Skeletal muscle cell (primary cell): ENCODE measurements at places on chromosomes 2 and 18.

DNA sequence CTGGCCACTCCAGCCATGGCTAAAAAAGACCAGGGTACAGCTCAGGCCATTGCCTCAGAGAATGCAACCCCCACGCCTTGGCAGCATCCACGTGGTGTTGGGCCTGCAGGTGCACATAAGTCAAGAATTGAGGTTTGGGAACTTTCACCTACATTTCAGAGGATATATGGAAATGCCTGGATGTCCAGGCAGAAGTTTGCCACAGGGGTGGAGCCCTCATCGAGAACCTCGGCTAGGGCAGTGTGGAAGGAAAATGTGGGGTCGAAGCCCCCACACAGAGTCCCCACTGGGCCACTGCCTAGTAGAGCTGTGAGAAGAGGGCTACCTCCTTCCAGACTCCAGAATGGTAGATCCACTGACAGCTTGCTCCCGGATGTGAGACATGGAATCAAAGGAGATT lies 477.3 kb downstream of the LPIN1 start:
- DNase-seq = no peak

- no peak for DNase-seq
Observed at GRCh38 chr18:59646963-59647307, 50.3 kb downstream of the CCBE1 start.

DNA sequence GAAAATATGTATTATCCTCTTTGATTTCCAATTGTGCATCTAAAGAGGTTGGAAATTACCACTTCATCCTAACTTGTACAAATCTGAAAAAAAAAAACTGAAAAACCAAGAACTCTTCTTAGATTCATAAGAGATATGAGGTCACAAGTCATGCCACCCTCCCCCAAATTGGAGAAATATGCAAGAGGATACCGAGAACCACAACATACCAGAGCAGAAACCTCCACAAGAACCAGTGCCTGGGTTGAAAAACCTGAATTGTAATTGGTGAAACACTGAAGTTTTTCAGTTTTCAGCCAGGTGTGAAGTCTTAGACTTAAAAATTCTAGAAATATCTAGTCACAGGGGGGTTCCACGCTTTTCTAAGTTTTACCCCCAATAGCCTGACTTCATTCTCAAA lies 1029.5 kb upstream of the LRRTM1 start:
- no peak for DNase-seq

GRCh38 chr2:12507295-12507694 lies 209.4 kb upstream of the TRIB2 start:
- DNase-seq = peak; percentile 89

- DNase-seq = no peak
Observed at GRCh38 chr2:69495008-69495407, 57.8 kb upstream of the NFU1 start.

DNA sequence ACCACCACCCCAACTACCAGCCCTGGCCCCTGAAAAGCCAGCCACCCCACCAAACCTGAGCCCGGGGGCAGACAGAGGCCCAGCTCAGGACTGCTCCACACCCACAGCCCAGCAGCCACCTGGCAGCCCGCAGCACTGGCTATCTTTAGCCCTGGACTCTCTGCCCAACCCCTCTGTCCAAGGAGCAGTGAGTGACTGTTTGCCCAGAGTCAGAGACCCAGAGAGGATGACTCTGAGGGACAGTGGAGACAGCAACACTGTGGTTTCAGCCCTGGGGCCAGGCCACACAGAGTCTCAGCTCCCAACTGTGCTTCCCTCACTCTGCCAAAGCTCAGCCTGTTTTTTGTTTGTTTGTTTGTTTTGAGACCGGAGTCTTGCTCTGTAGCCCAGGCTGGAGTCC lies 32.6 kb downstream of the BIN1 start:
- DNase-seq = no peak

DNA sequence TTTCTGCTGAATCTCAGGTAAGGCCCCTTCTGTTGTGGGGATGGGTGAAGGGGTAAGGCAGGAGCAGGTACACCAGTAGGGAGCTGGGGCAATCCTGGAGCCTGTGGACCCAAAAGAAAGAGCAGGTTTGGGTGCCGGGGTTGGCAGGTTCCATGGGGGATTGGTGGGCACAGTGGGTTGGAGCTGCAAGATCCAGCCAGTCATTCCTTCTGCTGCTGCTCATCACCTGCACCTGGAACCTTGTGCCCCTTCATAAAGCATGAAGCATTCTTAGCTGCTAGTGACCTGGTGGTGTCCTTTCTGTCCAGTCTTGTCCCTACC lies 24.9 kb downstream of the FHOD3 start:
- DNase-seq = no peak

DNA sequence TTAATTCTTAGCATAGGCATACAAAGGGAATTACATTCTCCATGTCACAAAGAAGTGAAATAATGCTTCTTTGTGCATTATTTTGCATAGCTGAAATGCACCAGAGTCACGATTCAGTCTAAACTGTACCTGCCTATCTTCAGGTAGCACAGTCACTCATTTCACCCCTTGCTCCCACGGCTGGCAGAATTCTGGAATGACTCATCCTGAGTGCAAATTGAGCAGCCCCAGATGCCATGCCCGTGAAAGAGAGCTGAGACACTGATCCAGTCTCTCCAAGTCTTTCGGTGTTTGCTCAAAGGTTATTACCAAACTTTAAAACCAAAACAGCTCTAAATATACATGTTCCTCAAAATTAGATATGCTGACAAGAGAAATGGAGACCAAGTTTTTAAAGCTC lies 168.3 kb upstream of the POU3F3 start:
- DNase-seq = no peak

DNA sequence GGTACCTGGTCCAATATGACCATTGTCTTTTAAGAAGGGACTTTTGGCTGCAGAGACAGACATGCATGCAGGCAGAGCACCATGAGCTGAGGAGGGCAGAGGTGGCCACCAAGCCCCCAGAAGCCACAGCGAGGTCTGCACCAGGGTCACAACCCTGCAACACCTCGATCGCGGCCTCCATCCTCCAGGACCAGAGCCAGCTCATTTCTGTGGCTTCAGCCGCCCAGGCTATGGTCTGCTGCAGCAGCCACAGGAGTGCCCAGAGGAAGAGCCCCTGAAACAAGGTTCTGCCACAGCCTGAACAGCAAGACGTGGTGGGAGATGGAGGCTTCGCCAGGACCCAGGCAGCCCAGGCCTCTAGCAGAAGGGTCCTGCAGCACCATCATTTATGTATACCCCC lies 53.9 kb downstream of the ANKMY1 start:
- DNase-seq = no peak

- no peak for DNase-seq
Observed at GRCh38 chr2:111007757-111008688, 112.7 kb upstream of the BCL2L11 start.

DNA sequence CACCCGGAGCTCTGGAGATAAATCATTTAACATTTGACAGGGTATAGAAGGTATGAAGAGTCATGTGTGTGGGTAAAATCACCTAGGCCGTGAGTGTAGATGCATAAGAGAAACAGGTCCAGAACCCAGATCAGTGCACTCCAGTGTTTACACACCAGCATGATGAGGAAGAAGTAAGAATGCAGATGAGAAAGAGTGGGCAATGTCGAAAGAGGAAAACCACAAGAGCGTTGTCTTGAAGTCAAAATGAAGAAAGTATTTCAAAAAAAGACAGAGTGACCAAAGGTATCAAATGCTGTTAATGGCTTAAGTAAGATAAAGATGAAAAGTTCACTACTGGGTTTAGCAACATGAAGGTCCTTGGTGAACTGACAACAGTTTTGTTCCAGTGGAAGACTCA lies 32.0 kb upstream of the PLB1 start:
- no peak for DNase-seq

DNA sequence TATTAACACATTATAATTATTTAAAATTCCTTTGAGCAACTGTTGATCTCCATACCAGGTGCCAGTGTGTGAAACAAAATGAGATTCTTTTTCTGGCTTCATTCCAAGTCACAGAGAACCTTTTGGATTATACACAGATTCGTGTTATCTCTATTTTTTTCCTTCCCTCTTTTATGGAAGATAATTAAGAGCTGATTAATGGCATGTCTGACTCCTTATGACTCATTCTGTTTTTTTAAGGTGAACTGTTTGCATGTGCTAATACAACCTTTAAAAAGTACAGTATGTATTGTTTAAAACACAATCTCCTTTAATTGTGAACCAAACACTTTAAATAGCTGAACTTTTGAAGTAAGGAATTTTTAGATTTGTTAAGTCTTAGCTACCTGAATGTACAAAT lies 39.3 kb downstream of the PELI1 start:
- DNase-seq = no peak

DNA sequence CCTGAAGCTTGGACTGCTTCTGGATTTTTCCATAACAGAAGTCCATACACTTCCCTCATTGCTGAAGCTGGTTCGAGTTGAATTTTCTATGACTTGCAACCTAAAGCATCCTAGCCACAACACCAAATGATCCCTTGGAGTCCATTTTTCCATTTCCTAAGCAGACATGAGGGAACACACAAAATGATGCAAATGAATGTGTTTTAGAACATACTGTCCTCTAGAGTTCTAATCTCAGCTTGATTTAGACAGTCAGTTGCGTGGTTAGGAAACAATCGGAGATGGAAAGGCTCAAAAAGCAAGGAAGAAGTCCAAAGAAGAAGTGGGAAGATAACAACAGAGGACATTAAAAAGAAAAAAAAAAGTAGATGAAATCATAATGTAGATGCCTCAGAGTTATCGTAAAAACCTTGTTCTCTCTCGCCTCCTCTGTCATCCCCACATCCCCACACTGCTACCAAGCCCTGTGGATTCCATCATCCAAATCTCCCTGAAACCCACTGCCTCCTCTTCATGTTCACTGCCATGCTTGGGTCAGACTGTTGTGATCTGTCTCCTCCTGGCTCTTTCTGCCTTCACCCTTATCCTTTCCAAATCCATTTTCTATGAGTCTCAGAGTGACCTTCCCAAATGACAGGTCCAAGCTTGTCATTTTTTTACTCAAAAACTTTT lies 58.4 kb downstream of the TMEM247 start:
- DNase-seq = no peak

DNA sequence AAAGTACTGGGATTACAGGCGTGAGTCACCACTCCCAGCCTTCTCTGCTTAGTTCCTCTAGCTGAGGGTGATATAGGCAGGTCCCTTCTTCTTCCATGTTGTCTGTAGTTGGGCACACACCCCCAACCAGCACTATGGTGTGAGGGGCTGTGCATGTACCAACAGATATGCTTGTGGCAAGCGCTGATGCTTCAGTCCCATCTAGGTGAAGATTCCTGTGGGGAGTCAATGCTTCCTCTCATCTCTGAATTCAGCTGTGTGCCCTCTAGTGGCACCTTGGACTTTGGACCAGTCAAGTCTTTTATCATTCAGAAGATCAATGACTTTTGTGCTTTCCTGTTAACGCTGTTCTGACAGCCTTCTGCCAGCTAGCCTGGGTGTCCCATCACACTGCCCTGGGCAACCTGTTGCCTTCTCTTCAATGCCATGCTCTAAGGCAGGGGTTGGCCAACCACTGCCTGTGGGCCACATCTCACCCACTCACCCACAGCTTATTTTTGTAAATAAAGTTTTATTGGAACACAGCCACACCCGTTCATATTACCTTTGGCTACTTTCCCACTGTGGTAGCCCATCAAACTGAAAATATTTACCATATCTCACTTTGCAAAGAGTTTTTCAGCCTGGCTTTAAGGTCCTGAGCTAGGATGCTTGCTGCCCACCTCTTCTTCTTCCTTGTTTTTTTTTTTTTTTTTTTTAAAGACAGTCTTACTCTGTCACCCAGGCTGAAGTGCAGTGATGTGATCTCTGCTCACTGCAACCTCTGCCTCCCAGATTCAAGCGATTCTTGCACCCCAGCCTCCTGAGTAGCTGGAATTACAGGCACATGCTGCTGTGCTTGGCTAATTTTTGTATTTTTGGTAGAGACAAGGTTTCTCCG lies 51.0 kb downstream of the NPAS2 start:
- no peak for DNase-seq

- DNase-seq = no peak
Observed at GRCh38 chr18:47422524-47422923, 171.1 kb upstream of the SKOR2 start.

- DNase-seq = no peak
Observed at GRCh38 chr2:45275242-45275805, 266.1 kb upstream of the SIX2 start.

DNA sequence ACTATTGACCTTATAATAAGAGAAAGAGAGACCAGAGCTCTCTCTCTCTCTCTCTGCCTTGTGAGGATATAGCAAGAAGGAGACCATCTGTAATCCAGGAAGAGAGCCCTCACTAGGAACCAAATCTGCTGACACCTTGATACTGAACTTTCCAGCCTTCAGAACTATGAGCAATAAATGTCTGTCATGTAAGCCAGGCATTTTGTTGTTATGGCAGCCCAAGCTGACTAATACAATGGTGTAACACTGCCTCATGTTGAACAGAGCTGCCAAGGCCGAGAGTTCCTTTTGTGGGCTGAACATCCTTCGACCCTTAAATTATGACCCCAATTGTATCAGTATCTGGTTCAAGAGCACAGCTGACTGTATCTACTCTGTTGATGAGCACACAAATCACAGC lies 108.0 kb downstream of the LRRC30 start:
- DNase-seq = no peak

DNA sequence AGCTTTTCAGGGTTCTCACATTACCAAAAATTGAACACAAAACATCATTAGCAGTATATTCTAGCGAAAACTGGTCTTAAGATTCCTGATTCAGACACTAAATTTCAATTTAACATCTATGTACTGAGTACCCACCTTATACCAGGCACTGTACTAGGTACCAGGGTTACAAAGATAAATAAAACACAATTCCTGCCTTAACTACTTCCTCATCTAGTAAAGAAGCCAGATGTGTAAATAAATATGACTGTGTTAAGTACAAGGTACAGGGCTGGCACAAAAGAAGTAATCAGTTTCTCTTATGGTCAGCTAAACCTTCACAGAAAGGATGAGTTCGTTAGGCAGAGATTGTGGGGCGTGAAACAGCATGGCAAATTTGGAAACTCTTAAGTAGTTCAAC lies 6.1 kb downstream of the FARSB start:
- no peak for DNase-seq

- no peak for DNase-seq
Observed at GRCh38 chr2:239397931-239398471, 2.8 kb downstream of the HDAC4 start.

DNA sequence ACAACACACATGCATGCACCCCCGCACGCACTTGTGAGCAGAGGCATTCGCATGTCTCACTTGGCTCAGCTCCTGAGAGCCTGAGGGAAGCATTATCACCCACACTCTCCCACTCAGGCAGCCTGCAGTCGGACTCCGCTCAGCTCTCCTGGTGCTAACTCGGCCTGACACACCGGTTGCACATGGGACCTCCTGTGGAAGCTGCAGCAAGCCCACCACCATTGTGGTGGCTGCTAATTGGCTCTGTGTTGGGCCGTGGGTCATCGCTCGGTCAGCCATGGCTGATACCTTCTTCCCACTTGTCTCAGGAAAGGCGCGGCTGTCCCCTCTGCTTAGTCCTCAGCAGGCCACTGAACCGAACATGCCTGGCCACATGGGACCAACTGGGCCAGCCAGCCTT lies 13.7 kb upstream of the TEX261 start:
- no peak for DNase-seq
